Left hindlimb (tissue), 1 donor: ENCODE measurements at places on chromosomes 6 and 20.

GRCh38 chr20:43442282-43442880 is 15.3 kb upstream of the SRSF6 start:
- DNase-seq = no peak

GRCh38 chr20:60491051-60491581 is 532.9 kb downstream of the CDH26 start:
- DNase-seq = no peak

DNA sequence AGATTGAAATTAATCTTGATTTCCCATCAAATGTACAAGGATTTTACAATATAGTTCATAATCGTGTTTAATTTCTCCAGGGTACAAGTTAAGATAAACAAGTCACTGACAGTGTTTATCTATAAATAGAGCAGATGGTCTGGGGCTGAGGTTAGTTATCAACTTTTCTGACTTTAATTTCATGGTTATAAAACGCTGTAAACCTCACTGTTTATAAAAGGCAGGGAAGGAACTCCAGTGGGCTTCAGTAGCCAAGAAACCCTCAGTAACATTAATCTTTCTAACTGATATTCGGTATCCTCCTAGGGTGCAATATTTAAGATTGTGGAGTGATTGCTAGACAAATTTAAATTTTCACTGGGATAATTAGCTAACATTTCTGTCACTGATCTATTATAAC is 68.6 kb downstream of the GFRAL start:
- DNase-seq = no peak

DNA sequence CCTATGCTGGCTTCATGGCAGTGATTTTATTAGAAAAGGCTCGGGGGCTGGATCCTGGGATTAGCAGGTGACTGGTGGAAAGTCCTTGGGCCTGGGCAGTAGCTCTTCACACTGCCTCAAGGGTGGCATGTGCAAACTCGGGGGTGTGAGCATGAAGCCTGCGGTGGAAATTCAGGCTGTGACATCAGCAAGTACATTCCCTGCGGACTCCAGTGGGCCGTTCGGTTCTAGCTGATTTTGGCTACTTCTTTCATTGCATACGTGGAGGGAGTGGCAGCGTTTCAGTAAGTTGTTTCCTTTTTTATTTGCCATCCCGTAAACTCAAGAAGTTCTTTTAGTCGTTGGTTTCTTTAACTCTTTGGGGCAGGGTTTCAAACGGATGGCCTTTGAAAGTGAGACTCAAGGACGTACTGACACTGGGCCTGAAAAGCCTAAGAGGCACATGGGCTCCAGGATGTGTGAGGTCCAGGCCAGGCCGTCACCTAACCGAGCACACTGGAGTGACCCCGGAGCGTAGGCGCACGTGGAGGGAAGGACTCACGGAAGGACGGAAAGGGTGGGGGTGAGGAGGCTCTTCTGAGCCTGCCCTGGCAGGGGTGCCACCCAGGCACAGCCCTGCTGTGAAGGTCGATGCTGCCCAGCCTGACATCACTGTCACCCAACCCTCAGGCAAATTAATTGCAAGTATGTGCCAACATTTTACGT is 104.0 kb upstream of the FRMD1 start:
- DNase-seq = no peak

DNA sequence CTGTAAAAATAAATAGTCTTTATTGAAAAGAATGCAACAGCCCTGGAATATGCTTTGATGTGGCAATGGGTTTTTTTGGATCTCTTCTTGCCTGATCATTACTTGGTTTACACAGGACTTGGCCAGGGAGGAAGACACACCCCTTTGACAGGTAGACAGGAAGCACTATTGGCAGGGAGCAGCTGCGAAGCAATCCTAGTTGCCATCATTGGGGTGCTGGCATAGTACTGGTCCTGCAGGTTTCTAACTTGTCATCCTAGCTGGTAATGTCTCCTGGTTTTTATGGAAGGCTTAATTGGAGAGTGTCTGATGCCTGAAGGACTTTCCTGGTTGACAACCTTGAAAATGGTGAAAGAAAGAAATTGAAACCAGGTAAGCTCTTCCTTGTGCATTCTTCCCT is 71.2 kb upstream of the CCN6 start:
- no peak for DNase-seq

DNA sequence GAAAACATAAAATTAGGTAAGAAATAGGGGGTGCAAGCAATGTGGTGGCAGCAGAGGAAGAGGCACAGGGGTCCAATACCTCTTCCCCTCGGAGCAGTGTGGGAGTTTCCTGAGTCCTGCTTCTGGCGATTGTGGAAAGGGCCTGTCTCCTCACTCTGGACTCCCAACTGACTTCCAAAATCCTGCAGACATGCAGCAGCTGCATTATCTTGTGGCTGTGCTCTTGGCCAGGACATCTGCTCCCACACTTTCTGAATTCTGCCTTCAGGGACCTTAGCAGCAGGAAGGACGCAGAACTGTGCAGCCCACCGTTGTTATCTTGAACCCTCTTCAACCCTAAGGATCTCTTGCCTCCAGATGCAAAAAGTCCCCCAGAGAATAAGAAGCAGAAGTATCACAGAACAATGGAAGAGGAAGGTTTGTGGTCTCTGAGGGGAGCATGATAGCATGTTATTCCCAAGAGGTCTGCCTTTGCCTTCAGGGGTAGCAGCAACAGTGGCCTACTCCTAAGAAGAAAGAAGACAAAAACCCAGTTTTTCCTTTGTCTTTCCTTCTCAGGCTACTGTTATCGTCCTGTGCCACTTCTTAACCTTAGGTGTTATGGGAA is 102.5 kb upstream of the EMILIN3 start:
- no peak for DNase-seq

- DNase-seq = no peak
These were observed 211.1 kb downstream of the PLCB4 start for GRCh38 chr20:9279918-9280401.

- no peak for DNase-seq
These were observed 505.9 kb upstream of the CHD6 start for GRCh38 chr20:42123981-42124473.

- DNase-seq = no peak
These were observed 103.2 kb upstream of the TIAM2 start for GRCh38 chr6:154891901-154892300.

GRCh38 chr6:129621252-129621651 is 88.7 kb downstream of the ARHGAP18 start:
- no peak for DNase-seq

DNA sequence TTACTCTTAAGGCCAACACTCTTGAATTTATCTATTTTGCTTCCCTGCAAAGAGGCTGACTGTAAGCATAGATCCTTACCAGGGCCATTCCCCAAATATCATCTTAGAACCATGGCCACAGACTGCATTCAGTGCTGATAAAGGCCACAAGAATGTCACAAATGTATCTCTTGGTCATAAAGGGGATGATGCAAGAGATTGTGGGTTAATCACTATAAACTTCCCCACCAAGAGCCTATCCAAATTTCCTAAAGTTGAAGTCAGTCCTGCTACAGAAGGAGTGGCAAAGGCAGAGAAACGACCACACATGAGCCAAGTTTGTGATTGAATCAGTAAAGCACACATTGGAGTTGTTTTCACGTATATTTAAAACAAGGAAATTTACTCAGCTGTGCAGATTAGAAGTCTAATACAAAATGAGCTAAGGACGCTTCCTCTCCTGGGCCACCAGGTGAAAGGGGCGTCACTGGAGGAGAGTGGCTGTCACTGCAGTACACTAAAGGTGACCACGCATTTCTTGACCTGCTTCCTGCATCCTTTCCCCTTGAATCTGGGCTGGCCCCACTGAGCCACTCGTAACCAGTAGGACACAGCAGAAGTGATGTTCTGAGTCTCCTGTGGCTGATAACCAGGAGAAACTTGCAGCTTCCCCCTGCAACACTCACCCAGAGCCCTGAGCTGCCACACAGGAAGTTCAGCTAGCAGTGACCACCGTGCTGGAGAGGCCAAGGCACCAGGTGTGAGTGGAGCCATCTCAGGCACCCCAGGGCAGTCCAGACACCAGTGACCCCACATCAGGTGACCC is 181.9 kb downstream of the SYNDIG1 start:
- DNase-seq = no peak

DNA sequence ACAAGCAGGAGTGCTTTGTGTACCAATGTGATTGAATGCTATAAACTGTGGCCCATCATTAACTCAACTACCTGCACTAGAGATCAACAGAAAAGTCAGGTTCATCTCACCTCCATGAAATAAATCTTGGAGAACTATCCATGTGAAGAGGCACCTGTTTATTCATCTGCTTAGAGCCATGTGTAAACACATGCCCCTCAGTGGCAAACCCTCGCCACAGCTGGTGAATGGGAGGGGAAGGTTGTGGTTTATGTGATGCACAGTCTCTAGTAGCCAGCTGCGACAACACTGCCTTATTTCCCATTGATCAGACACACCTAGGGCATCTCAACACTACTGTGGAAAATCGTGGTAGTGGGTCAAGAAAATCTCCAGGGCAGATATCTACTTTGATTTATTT is 640.2 kb downstream of the PTPRT start:
- no peak for DNase-seq

GRCh38 chr20:4794846-4795245 is 73.1 kb downstream of the PRND start:
- no peak for DNase-seq

GRCh38 chr6:66238851-66239250 is 531.8 kb upstream of the EYS start:
- DNase-seq = no peak

DNA sequence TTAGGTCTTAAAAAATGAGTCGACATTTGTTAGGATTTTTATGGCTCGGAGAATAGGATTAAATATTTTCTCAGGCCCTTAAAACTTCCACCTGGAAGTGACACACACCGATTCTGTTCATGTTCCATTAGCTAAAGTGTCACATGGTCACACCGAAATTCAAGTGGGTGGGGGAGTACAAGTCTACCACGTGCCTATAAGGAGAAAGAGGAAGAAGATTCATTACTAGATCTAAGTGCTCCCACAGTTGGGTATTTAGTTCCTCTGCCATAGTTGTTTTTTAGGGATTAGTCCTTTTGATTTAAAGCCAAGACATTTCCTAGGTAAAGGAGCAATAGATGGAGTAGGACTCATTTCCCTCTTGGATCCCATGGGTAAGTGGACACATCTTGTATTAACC is 4.9 kb upstream of the TOX2 start:
- no peak for DNase-seq
